ENCODE measurements at places on chromosomes 5 and 9.

DNA sequence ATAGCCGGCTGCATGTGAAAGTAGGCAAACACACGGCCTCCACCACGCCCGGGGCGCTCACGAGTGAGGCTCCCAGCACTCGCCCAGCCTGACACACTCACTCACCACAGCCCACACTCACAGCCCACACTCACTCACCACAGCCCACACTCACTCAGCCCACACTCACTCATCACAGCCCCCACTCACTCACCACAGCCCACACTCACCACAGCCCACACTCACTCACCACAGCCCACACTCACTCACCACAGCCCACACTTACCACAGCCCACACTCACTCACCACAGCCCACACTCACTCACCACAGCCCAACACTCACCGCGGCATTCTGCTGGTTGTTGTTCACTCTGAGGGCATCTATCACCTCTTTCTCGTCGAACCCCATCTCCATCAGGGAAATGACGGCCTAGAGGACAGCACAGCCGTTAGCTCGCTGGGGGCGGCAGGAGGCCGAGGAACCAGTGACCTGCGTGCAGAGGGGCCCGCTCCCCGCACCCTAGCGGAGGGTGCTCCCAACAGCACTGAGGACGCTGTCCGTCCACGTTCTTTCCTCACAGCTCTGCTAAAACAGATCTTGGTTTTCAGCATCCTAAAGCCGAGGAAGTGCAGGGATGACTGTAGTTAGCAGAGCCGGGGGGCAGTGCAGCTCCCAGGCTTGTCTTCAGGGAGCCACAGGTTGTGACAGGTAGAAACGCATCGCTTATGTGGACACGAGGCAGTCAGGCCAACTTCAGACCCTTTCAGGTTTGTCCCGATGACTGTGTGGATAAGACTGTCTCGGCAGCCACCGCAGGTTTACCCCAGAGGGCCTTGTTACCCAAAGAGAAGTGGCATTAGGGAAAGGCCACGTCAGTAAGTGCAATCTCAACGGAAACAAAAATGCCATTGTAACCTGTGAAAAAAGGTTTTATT is 21.6 kb downstream of the UBAC1 start:
- DNase-seq, result no peak

- DNase-seq, result no peak
These were observed 2.1 kb upstream of the GABRB2 start for GRCh38 chr5:161548487-161549094.

- no peak for DNase-seq
These were observed 8.1 kb upstream of the PFDN1 start for GRCh38 chr5:140311011-140311467.

GRCh38 chr9:89438194-89438593 is 59.7 kb downstream of the SEMA4D start:
- no peak for DNase-seq

GRCh38 chr5:122880749-122881148 is 35.3 kb downstream of the SNX24 start:
- no peak for DNase-seq

DNA sequence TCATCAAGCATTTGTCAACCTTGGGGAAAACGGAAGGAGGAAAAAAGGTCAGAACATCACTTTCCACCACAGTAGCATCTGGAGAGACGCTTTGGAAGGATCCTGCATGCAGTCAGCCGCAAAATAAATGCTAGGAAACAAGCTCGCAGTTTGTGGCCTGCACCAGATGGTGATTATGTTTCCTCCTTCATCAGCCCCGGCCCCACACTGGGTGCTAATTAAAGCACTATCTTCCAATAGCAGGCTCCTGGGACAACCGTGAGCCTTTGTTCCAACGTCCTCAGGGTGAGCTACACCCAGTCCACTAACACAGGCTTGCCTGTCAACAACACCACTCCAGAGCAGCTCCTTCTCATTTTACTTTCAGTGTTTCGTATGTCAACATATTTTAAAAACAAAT is 64.0 kb downstream of the RNF130 start:
- DNase-seq, result peak; percentile 5

- DNase-seq, result no peak
These were observed 74.8 kb downstream of the SLF1 start for GRCh38 chr5:94693043-94693822.

DNA sequence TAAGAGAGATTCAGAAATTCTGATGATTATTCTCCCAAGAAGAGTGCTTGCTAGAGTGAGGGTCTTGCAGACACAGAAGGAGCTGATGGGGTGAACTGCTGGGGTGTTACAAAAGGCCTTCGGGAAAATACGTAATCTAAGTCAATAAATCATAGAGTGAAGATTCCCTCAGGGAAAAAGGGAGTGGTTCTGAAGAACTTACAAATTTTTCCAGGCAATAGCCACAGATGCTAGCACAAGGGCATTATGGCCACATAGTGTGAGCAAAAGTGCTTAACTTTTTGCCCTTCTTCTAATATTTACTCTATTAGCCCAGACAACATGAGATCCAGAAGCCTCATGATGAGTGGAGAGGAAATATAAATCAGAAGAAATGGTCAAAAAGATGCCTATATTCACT is 137.3 kb downstream of the TMC1 start:
- no peak for DNase-seq

- no peak for DNase-seq
These were observed 828.9 kb downstream of the TLR4 start for GRCh38 chr9:118533101-118533500.

GRCh38 chr5:61119066-61119465 is 43.2 kb downstream of the SMIM15 start:
- no peak for DNase-seq

- DNase-seq, result no peak
These were observed 32.2 kb downstream of the PCDH1 start for GRCh38 chr5:141846031-141846430.

DNA sequence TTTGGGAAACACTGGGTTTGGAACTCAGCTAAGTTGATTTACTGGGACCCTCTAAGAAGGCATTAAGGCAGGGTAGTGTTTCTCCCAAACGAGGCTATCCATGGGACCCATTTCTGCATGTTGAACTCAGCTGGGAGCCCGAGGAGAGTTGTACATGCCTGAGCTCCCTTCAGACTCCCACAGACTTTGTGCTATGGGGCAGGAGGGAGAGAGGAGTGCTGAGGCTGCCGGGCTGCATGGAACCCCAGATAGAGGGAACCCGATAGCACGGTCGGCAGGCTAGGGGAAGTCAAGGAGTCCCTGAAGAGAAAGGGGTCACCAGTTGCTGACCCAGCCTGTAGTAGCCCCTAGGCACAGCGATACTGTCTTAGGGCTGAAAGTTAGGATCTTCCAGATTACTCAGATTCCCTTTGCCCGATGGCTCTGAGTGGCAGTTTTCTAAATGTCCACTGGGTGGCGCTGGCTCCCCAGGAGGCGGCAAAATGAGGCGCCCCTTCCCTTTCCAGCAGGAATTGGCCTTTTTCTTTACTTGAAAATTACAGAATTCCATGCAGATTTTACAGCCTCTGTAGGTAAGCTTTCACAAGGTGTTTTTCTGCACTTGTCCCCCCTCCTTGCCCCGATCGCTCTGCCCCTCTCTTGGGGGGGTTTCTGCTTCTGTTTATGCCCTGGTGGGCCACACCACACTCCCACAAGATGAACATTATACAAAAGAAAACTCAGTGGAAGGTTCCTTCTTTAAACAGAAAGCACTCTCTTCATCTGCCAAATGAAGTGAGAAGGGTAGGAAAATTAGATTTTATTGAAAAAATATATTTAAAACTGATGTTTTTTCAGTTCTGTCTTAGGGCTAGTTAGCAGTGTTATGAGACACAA is 17.8 kb downstream of the NANS start:
- DNase-seq, result no peak

- no peak for DNase-seq
These were observed 561 bp downstream of the DAPK1 start for GRCh38 chr9:87498046-87498810.

DNA sequence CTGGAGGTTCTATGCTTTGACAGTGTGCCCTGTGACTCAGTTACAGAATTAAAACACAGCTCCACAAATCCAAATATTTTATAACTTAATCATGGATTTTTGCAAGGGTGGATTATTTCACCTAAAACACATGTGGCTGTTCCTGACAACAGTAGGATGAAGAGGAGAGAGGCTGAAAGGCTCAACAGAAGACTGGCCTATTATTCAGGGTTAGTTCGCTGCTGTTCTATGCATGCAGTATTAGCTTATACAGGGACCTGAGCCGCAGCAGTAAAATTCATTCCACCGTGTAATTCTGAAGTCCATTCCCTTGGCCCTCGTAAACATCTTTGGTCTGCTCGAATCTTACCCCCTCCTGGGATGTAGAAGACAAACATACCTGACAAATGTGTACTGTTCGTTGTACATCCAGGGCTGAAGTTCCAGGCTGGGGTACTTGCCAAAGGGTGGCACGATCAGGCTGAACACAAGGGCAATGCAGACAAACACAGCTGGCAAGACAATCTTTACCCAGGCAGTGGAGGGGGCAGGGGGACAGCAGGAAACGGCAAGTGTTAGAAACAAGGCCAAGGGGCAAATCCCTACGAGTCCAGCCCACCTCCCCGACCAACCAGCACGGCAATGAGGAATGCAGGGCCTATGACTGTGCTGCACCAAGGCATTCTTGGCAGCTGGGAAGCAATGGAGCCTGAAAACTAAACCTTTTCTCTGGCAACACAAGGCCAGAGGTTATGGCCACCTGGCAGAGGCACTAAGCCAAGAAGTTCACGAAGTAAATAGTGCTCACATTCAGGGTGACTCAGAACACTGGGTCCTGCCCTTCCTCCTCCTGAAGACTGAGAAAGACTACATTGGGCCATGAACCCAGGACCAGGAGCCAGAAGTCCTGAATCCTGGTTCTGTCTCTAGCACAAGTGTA is 46.8 kb downstream of the NIPSNAP3B start:
- no peak for DNase-seq

- DNase-seq, result no peak
These were observed 3.3 kb upstream of the BRD3 start for GRCh38 chr9:134071149-134071548.

- no peak for DNase-seq
These were observed 8.4 kb upstream of the OLFM1 start for GRCh38 chr9:135079018-135079417.

DNA sequence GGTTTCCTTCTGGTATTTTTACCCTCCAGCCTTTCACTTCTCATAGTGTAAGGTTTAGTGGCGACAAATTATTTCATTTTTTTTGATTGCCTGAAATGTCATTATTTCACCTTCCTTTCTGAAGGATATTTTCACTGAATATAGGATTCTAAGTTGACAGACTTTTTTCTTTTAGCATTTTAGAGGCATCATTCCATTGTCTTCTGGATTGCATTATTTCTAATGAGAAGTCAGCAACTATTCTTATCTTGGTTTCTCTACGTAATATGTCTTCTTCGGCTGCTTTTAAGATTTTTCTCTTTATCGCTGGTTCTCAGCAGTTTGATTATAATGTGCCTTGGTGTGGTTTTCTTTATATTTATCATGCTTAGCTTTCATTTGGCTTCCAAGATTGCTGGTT is 194.2 kb downstream of the GAPVD1 start:
- no peak for DNase-seq

- no peak for DNase-seq
These were observed 681 bp downstream of the F2R start for GRCh38 chr5:76716456-76717157.

GRCh38 chr9:37998881-37999587 is 70.0 kb downstream of the SHB start:
- no peak for DNase-seq

DNA sequence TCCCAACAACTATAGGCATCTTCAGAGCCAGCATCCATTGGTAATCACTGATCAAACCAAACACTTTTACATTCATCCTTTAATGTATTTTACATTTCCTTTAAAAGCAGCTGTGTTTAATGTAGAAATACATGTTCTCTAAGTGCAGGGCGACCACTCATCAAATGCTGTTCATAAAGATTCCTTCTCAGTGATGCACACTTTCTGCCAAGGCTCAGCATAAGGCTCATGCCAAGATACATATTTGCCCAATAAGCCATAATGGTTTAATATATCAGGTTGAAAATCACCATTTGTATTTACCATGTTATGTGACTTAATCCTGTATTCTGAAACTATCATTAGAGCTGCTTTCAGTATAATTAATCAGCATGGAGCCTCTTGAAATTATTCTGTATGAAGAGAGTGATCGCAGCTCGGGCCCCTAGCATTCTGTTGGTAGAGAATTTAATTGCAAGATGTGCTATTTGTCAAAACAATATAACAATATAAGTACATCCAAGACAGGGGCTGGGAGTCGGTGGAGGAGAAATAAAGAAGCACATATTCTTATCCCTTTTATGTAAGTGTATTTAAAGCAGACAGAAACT is 267.5 kb downstream of the EBF1 start:
- no peak for DNase-seq

GRCh38 chr5:99247346-99247745 is 318.5 kb upstream of the CHD1 start:
- no peak for DNase-seq

DNA sequence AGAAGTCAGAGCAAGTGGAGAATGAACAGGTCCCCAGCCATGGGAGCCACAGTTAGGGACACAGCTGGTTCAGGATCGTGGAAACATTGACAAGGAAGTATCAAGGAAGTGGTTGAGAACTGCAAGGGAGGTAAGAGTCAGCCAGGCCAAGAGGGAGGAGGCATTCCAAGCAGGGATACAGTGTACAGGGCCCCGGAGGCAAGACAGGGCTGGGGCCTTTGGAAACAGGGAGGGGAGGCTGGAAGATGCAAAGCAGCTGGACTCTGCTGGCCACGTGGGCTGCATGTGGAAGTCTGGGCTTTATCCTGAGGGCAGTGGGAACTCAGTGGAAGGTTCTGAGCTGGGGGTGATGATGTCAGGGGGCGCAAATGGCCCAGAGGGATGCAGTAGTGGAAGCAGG is 14.2 kb downstream of the CCDC180 start:
- no peak for DNase-seq

DNA sequence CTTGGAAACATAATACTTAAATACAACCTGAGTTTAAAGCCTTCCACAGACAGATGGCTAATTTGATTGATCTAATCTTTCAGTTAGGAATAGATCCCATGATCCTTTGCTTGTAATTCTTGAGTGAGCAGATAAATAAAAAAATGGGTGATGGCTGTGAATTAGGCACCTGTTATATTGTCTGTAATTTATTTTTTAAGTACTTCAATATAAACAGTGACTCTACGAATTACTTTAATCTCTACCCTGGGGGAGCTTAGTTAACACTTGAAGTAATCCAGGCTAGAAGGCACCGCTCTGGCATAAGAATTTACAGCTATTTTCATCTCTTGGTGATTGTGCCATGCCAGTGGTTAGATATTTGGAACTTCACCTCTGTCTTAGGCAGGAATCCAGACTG is 9.0 kb downstream of the EGFLAM start:
- DNase-seq, result no peak

- no peak for DNase-seq
These were observed 159.8 kb downstream of the SYK start for GRCh38 chr9:90961375-90961774.

GRCh38 chr5:73668486-73669111 is 42.6 kb downstream of the ARHGEF28 start:
- DNase-seq, result no peak

All from DMS153 (cell line).